Kidney tubule cell (primary cell): ENCODE measurements at places on chromosomes 1 and 21.

DNA sequence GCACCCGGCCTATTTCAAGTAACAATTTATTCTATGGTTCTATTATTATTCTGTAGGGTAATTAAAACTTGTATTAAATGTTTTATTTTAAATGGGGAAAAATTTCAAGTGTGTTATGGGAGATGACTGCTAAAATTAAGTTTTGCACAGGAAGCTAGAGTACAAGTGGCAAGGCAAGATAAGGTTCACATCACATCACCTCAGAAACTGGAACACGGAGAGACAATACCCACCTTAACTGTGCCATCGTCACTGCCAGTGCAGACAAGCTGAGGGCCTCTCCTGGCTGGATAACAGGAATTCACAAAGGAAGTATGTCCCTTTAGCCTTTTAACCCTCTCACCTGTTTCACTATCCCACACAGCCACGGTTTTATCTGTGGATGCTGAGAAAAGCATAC, 7.6 kb downstream of the SNRNP40 start:
- no peak for DNase-seq

GRCh38 chr1:56965916-56966697, at the start of gene C8B:
Gene C8B (minus strand): TSS chr1:56966015. CDS start chr1:56965948, 67 bp downstream.
- DNase-seq = no peak

DNA sequence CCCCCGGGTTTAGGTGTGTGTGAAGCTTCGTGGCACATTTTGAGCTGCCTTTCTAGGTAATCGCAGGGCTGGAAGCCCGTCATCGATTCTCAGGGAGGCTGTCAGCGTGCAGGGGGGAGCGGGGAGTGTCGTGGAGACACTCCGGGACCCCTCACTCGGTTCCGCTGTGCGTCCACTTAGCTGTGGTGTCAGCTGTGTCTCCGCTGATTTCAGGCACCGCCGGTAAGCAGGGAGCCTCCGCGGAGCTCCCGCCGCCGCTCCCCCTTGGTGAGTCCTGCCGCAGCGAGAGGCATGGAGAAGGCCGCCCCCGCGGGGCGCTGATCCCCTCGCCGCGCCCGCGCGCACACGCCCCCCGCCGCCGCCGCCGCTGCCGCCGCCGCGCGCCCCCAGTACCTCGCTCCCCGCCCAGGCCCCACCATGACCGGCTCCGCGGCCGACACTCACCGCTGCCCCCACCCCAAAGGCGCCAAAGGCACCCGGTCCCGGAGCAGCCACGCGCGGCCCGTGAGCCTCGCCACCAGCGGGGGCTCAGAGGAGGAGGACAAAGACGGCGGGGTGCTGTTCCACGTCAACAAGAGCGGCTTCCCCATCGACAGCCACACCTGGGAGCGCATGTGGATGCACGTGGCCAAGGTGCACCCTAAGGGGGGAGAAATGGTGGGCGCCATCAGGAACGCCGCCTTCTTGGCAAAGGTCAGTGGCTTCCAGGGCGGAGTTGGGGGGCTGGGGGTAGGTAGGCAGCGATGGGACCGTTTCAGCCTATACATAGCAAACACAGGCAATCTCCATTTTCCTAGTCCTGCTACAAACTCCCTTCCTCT, 995 bp downstream of the VASH2 start:
- no peak for DNase-seq

DNA sequence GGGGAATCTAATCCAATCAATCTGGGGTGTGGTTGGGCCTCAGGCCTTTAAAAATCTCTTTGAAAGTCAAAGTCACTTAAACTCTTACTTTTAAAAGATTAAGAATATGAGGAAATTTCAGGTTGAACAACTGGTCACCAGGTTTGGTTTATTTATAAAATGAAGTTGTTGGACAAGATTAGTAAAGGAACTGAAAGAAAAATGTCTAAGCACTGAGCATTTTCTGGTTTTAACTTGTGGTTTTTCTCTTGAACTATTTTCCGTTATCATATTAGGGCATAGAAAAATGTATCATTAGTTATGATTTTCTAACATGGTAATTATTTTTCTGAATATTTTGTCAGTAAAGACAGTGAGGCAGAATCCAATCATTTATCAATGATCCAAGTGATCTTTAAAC, 49.6 kb downstream of the RGS2 start:
- no peak for DNase-seq

DNA sequence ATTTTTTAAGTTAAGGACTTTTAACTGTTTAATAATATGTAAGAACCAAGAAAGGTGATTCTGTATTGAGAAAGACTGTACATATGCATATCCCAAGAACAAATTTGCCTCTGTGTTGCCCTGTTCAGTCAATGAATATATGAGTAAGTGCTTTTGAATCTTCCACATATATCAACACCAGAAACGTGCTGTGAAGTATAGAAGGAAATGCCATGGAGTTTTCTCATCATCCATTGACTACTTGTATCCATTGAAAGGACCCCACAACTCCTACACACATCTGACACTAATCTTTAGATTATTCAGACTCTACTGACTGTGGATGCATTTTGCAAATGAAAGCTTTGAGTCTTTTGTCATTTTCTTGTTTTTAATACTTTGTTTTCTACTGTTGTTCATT, 366.9 kb downstream of the S1PR1 start:
- DNase-seq = no peak

- no peak for DNase-seq
These were observed 85.7 kb upstream of the CCDC190 start for GRCh38 chr1:162946701-162947100.

DNA sequence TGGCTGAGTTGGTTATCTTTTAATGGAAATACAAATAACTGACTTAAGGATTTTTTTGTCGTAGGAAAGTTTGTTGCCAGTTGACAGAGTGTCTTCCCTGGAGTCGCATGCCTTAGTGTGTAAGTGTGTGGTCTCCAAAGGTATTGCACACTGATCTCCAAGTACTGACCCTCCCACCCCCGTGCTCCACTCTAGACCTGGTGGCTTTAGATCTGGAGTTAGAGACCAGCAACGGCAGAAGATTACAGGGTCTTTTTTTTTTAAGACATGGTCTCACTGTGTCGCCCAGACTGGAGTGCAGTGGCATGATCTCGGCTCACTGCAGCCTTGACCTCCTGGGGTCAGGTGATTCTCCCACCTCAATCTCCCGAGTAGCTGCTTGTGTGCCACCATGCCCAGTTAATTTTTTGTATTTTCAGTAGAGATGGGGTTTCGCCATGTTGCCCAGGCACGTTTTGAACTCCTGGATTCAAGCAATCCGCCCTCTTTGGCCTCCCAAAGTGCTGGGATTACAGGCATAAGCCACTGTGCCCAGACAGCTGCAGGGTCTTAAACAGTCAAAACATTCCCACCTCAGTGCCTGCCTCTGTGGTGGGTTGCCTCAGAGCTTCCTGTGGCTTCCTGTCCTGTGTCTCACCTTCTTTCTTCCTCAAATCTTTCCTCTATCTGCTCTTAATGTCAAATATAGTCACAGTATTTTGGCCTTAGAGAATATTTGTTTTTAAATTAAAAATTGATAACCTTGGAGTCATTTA, 6.9 kb downstream of the TRAPPC10 start:
- no peak for DNase-seq

GRCh38 chr1:177786176-177786745, 183.6 kb downstream of the SEC16B start:
- DNase-seq = peak; percentile 9

GRCh38 chr1:33826711-33827110, 37.2 kb upstream of the HMGB4 start:
- DNase-seq = no peak

- DNase-seq = peak; percentile 81
These were observed 22.3 kb downstream of the APP start for GRCh38 chr21:26148071-26148839.

DNA sequence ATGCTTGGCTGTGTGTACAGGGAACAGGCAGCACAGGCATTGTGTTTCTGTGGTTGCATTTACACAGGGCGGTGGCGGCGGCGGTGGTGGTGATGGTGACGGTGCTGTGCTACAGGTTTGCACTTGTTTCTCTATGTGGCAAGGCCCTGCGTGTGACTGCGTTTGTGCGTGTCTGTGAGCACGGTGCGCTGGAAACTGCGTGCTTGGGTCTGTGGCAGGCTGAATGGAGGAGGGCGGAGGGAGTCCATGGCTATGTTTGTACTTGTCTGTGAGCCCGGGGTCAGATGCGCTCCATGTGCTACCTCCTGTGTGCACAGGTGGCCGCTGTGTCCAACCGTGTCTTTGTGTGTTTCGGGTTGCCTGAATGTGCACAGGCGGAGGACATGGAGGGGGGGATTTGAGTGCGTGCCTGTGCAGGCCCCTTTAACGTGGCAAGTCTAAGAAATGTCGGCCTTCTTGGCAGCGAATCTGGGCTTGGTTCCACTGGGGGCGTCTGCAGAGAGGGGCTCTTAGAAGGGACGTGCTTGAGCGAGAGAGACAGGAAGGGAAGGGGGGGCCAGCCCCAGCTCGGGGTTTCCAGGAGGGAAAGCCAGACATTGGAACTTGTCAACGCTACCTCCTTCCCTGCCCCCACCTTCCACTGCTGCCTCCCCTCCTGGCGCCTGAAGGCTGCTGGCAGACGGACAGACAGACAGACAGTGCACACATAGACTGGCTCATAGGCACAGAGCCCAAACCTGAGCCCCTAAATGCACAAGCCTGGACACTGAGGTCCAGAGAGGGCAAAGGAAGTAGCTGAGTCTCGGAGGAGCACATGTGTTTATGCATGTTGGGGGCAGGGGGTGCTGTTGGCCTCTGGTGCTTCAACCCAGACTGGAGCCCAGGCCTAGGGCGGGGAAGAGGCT, 32.7 kb upstream of the WASF2 start:
- DNase-seq = no peak

DNA sequence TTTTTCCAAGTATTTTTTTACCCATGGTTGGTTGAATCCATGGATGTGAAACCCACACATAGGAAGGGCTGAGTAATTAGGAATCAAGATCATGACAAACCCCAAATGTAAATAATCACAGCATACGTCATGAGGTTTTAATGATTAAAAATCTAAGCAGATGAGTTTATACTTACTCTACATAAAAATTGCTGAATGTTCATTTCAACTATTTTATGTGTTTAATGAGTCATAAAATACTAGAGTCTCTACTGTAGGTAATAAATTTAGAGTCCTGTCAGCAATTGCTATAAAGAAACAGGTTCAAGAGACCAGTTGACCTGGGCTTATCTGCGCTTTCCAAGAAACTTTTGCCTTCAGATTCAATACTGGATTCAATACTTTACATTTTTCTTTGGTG, 18.2 kb downstream of the CTH start:
- DNase-seq = peak; percentile 22

DNA sequence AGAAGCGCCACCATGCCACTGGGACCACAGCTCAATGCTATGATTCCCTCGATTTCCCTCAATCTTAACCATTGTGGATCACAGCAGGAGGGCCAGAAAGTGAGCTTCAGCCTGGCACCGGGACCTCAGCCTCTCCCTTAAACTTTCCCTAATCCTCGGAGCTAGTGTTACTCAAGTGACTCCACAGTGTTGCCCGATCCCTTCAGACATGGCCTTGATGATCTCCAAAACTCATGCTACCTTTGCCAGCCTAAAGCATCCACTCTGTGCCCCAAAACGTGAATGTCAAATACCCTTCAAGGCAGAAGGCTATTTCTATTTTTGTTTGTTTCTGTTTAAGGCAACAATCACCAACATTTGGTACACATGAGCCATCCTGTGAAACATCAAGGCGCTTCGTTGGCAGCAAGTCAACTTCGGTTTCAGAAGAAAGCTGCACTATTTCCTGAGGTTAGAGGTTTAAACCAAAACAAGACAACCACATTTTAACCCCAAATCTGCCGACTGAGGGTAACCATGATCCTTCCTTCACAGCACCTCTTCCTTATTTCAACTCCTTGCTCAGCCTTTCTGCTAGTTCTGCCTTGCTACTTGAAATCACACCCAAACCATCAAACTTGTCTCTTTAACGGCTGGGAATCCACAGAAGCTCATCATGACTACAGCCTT, 94.4 kb upstream of the KRTAP19-8 start:
- no peak for DNase-seq

DNA sequence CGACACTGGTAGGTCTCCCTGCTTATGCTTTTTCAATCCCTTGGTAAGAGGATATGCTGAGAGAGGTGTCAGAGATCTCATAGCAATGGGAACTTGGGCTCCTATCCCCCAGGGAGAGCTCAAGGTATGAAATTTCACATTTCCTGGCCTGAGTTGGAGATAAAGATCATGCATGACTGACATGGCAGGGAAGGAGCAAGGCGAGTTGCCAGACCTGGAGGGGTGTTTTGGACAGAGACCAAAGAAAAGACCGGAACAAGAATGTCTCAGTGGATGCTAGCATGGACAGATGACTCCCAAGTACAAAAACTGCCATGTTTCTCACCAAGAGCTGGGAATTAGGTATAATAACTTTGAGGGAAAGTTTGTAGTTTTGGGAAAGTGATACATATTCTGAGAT, 334.1 kb upstream of the B3GALT2 start:
- peak; percentile 42 for DNase-seq

- no peak for DNase-seq
These were observed 49.6 kb downstream of the SLC66A1 start for GRCh38 chr1:19361611-19362147.

- DNase-seq = peak; percentile 66
These were observed 46.3 kb downstream of the IER5 start for GRCh38 chr1:181134543-181135436.

DNA sequence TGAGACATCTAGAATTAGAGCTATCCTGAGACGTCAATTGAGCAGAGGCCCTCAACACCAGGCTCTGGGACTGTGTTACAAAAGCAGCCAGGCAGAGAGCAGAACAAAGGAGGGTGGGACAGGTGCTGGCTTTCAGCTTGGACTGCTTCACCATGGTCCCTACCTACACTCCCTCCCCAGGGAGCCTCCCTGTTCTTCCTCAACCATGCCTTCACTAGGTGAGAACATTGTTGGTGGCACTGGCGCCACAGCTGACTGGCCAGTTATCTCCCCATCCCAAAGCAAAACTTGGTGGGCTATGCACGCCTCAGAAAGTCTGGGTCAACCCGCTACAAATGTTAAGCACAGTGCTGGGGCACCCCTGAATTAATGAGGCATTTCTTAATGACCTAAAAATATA, 87.8 kb downstream of the NMNAT2 start:
- DNase-seq = no peak

DNA sequence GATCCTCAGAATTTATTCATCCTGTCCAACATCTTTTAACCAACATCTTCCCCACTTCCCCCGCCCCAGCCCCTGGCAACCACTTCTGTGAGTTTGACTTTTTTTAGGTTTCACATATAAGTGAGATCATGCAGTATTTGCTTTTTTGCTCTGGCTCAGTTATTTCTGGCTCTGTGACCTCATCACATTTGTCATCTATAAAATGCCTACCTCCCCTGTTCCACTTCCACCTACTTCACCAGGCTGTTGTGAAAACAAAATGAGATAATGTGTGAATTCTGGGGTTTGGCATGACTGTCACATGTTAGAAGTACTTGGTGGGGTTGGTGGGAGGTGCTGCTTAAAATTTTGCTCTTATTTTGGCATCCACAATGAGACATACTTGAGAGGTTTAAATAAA, 18.4 kb downstream of the HHAT start:
- peak; percentile 74 for DNase-seq

GRCh38 chr1:25820247-25821111, 725 bp downstream of the MTFR1L start:
- peak; percentile 77 for DNase-seq

DNA sequence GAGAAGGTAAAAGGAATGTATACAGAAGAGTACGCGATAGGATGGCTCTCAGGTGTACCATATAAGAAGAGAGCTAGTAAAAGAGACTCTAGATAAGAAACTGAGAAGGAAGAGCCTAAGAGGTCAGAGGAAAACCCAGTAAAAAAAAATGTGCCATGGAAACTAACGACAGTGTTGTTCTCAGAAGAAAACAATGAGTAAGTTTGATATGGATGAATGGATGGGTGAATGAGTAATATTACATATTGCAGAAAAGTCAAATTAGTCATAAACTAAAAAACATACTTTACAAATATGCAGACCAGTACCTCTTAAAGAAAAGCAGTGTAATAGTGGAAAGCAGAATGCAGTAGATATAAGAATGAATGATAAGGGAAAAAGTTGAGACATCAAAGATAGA, 316.2 kb downstream of the HMCN1 start:
- DNase-seq = peak; percentile 81
